ENCODE measurements at places on chromosomes 13 and 19.

DNA sequence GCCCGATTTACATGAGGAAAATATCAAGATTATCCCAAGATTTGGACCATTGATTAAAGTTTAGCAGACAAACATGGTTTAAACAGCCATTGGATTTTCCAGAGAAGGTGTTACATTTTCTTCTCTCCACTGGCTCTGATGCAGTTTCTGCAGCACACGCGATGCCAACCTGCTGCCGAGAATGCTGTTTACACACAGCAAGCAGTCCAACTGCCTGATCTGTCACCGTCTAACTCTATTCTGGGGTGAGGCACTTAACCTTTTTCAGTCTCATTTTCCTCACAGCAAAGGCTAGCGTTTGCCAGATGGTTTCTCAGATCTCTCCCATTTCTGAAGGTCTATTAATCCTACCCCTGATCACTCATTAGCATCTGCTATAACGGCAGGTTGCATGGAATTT lies 763.5 kb upstream of the GPC6 start:
- DNase-seq, result peak; percentile 90

- DNase-seq, result no peak
Measured at GRCh38 chr19:30881930-30882329, 467.3 kb downstream of the TSHZ3 start.

- DNase-seq, result no peak
Measured at GRCh38 chr13:58160980-58161379, 529.4 kb downstream of the PCDH17 start.

DNA sequence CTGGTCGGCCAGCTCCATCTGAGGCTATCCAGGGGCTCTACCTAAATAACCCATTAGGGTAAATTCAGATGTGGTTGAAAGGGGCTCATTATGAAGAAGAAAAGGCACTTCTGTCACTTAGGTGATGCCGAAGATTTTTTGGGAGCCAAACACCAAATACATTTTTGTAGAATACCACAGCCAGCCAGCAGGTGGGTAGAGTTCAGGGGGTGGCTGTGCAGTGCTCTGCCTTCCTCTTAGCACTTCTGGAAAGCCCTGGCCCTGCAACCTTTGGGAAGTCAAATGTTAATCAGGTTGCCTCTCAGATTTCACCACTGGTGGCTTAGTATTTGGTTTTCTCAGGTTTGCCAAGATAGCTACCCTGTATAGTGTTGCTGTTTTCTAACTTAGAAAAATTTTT lies 18.5 kb upstream of the GPR18 start:
- DNase-seq, result no peak

DNA sequence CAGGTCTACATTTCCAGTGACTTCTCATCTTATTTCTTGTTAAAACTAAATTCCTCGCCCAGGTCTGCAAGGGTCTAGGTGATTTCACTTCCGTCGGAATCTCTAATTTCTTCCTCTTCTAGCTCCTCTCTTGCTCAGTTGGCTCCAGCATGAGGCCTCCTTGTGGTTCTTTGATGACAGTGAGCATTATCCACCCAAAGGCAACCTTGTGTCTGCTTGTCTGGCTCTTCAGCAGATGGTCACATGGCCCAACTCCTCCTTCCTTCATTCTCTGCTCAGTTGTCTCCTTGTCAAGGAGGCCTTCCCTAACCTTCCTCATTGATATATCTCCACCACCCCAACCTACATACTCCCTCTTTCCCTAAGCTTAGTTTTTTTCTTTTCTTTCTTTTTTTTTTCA lies 1391.4 kb downstream of the EFNB2 start:
- DNase-seq, result no peak

- DNase-seq, result no peak
Measured at GRCh38 chr19:42284591-42285341, 15.7 kb downstream of the CIC start.

GRCh38 chr19:36081894-36082293 lies 27.2 kb downstream of the WDR62 start:
- DNase-seq, result no peak

DNA sequence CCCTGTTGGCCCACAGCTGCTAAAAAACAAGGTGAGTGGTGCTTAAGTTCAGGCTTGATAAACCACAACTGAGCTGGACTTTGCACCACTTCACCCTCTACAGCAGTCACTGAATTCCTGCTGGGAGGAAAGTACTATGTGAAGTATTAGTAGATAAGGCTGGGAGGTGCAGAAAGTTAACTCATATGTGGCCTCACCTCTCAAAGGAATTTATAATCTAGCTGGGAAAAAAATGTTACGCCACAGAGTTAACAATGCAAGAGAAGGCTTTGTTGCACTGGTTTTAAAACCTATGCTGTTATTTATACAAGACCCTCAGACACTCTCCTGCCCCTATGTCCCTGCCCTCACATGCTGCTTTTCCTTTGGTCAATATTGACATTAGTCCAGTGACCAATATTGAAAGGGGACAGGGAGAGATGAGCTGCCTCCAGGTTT lies 60.9 kb downstream of the LIG4 start:
- DNase-seq, result no peak

DNA sequence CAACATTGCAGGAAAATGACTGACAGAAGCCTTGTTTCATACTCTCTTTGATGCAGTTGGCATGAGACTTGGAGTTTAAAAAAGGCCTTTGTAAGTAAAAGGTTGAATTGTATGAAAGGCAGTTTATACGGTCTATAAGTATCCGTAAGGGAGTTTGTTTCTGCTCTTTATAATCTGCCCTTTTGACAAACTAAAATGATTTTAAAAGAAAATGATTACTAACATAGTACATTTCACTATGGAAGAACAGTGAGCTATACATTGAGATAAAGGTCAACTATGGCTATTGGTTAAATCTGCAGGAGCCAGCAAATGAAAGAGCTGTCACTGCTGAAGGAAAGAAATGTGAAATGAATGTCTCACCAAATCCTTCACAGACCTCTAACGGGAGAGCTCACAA lies 296.1 kb upstream of the SLITRK6 start:
- no peak for DNase-seq
